HepG2 (cell line): ENCODE measurements at places on chromosomes 3 and 15.

DNA sequence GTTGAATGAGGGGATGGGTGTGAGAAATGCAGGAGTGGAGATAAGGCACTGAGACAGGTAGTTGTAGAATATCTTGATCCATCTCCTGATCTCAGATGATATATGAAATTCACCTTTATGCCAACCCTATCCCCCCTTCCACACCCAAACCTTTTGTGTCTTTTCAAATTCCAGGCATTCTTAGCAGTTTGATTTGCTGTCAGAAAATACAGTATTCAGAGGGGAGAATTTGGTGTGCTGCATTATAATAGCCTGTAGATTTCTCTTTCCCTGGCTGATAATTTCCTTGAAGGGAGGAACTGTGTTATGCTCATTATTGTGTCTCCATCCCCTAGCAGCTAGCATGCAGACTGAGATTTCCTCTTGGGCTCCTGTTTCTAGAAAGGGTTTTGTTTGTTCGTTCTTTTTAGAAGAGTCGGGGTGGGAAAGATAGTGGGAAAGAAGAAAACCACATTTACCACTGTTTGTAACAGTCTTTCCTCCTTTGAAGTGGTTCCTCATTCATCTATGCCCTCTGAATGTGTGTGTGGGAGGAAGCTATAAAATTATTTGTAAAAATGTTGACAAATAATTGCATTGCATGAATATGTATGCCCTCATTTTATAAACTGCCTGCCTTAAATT lies 373.4 kb downstream of the DIPK2A start:
- no peaks in the 10 kb centered on the region for H3K27me3 ChIP-seq
- no peak overlapping the region for H3K4me3 ChIP-seq
- H3K4me1 ChIP-seq: no peaks in the 10 kb centered on the region
- no peak overlapping the region for H3K27ac ChIP-seq
- no peak for DNase-seq
- no peaks in the 10 kb centered on the region for H3K36me3 ChIP-seq

DNA sequence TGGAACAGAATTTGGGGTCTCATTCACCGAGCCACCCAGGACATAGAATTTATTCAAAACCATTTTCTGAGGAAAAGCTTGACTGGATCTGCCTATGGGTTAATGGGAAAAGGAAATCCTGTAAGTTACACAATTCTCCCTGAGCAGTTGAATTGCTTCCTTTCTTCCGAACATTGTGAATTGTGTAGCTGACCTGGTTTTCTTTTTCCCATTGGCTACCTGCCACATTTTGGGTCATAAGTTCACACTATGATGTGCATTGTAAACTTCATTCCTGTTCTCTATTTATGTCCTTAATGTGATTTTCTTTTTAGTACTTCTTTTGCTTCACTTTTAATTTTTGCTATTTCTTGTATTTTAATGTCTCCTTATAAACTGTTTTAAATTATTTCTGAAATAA lies 386.0 kb upstream of the LRRC3B start:
- H3K27ac ChIP-seq: no peak overlapping the region
- H3K36me3 ChIP-seq: no peaks in the 10 kb centered on the region
- H3K27me3 ChIP-seq: no peaks in the 10 kb centered on the region
- no peak overlapping the region for H3K4me3 ChIP-seq
- no peaks in the 10 kb centered on the region for H3K4me1 ChIP-seq
- DNase-seq: no peak

- peaks cover 22% of the 10 kb centered on the region; the same call in 2 of the 3 replicates for H3K27me3 ChIP-seq
- DNase-seq: no peak
- peaks cover 53% of the 10 kb centered on the region for H3K4me1 ChIP-seq
- peak overlapping the region; percentile 66 for H3K4me3 ChIP-seq
- no peaks in the 10 kb centered on the region for H3K36me3 ChIP-seq
- no peak overlapping the region for H3K27ac ChIP-seq
Measured at GRCh38 chr15:64895285-64896065, 16.2 kb upstream of the ANKDD1A start.

DNA sequence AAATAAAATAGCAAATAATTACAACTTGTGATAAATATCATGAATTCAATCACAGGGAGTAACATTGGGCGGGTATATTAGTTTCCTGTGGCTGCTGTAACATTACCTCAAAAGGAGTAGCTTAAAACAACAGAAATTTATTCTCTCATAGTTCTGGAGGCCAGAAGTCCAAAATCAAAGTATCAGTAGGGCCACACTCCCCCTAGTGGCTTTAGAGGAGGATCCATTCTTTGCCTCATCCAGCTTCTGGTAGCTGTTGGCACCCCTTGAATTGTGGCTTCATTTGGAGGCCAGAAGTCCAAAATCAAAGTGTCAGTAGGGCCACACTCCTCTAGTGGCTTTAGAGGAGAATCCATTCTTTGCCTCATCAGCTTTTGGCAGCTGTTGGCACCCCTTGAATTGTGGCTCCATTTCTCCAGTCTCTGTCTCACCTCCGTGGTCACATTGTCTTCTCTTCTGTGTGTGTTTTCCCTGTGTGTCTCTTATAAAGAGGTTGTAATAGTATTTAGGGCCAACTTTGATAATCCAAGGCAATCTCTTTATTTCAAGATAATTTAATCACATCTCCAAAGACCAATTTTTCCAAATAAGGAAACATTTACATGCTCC lies 3.1 kb upstream of the CFAP20DC start:
- no peaks in the 10 kb centered on the region for H3K4me1 ChIP-seq
- no peak overlapping the region for H3K27ac ChIP-seq
- peak; percentile 25 for DNase-seq
- no peak overlapping the region for H3K4me3 ChIP-seq
- no peaks in the 10 kb centered on the region; the same call in 2 of the 3 replicates for H3K27me3 ChIP-seq

GRCh38 chr3:135930255-135930654 lies 35.3 kb upstream of the PPP2R3A start:
- H3K4me1 ChIP-seq: no peaks in the 10 kb centered on the region
- H3K4me3 ChIP-seq: no peak overlapping the region
- DNase-seq: no peak
- H3K27ac ChIP-seq: no peak overlapping the region
- H3K27me3 ChIP-seq: no peaks in the 10 kb centered on the region
- no peaks in the 10 kb centered on the region for H3K36me3 ChIP-seq

GRCh38 chr3:20197775-20198174 lies 11.8 kb upstream of the SGO1 start:
- H3K27me3 ChIP-seq: no peaks in the 10 kb centered on the region
- no peaks in the 10 kb centered on the region for H3K4me1 ChIP-seq
- no peak for DNase-seq
- H3K27ac ChIP-seq: no peak overlapping the region
- H3K36me3 ChIP-seq: no peaks in the 10 kb centered on the region

- H3K27ac ChIP-seq: no peak overlapping the region
- peaks cover 15% of the 10 kb centered on the region; the same call in 1 of the 3 replicates for H3K27me3 ChIP-seq
- no peak for DNase-seq
- no peak overlapping the region for H3K4me3 ChIP-seq
- no peaks in the 10 kb centered on the region for H3K36me3 ChIP-seq
- peaks cover 20% of the 10 kb centered on the region for H3K4me1 ChIP-seq
Measured at GRCh38 chr3:128709506-128710210, 16.3 kb upstream of the RAB7A start.
